8988T (cell line): ENCODE measurements at places on chromosomes 6 and 20.

GRCh38 chr6:2259002-2259494, 13.6 kb upstream of the GMDS start:
- no peak for DNase-seq

DNA sequence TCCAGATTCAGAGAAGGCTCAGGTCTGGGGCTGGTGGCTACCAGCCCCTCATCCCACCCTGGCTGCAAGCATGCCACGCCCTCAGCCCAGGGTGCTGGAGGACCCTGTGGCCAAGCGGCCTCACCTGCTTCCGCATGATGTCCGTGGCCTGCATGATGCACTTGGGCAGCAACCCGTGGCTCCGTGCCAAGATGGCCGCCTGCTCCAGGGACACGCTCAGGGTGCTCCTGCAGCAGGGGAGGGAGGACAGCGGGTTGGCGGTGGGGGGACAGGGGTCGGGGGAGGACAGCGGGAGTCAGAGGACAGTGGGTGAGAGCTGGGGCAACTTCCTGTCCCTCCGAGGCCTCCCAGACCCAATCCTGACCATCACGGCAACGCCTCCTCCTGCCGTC, 200.1 kb downstream of the PREX1 start:
- DNase-seq: no peak

GRCh38 chr6:138285800-138286199, 67.5 kb upstream of the PBOV1 start:
- no peak for DNase-seq

GRCh38 chr6:106377061-106377540, 16.6 kb downstream of the CRYBG1 start:
- DNase-seq: no peak

GRCh38 chr6:143400258-143401067, 50.0 kb downstream of the ADAT2 start:
- DNase-seq: no peak

DNA sequence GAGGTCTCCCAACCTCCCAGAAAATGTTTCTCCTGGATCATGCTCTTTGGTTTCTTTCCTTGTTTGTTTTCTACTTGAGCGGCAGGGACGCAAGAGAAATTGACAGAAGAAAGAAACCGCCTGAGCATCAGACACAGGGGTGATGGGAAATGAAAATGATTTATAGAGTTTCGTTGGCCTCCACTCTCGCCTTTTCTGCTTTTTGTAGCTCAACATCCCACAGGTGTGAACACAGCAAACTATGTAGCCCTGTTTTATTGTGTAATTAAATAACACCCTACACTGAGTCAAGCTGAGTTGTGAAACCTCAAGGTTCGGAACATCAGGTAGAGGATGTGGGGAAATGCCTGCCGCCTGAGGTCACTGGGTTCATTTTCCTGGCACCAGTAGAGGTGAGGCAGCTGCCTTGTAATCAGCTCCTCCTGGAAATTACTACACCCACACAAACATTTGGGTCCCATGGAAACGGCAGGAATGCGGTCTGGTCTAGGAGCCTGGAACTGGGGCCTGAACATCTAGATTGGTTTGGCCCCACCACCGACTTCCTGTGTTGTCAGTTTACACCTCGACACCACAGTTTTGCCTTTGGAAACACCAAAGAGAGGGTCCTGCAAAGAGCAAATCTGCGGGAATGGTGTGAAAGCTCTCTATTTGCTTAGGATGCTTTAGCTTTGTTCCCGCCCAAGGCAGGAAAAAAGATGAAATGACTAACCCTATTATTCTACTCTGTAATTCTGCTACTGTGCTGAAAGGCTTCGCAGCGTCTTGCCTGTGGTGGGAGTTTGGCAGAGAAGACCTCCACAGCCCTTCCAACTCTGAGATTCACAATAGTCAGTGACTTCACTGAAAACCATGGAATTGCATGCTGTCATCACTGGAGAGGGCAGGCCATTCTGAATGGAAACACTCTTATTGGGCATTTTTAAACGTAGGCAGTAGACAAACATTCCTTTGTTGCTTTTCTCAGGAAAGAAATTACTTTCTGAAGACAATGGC, 53.0 kb downstream of the ADAT2 start:
- DNase-seq: peak; percentile 11

- DNase-seq: peak; percentile 63
Measured at GRCh38 chr20:19974630-19975435, 42.3 kb upstream of the NAA20 start.

DNA sequence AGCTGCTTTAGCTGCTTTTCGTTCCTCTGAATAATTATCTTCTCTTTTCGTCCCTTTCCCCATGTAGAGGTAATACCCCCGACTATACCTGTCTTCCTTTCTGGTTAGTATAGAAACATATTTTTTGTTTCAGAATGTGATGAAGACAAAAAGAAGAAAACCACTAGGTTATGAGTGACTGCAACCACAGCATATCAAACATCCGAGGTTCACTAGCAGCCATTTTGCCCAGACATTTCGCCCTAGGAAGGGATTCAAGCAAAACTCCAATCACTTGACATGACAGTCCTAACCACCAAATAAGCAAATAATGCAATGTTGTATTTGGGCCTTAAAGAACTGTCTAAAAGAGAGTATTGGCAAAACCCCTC, 9.4 kb downstream of the SNX5 start:
- DNase-seq: no peak

GRCh38 chr20:59631751-59632540, 27.6 kb downstream of the PHACTR3 start:
- no peak for DNase-seq

- DNase-seq: peak; percentile 99
Measured at GRCh38 chr20:45890985-45891983, at the start of the genes CTSA and NEURL2. Gene CTSA, plus strand, starts transcription at chr20:45891335. Its CDS starts 234 bp downstream, at chr20:45891569. Gene NEURL2, minus strand, starts transcription at chr20:45891208. Its CDS starts 217 bp downstream, at chr20:45890991.

- no peak for DNase-seq
Measured at GRCh38 chr20:13930281-13930680, 60.1 kb downstream of the SEL1L2 start.

DNA sequence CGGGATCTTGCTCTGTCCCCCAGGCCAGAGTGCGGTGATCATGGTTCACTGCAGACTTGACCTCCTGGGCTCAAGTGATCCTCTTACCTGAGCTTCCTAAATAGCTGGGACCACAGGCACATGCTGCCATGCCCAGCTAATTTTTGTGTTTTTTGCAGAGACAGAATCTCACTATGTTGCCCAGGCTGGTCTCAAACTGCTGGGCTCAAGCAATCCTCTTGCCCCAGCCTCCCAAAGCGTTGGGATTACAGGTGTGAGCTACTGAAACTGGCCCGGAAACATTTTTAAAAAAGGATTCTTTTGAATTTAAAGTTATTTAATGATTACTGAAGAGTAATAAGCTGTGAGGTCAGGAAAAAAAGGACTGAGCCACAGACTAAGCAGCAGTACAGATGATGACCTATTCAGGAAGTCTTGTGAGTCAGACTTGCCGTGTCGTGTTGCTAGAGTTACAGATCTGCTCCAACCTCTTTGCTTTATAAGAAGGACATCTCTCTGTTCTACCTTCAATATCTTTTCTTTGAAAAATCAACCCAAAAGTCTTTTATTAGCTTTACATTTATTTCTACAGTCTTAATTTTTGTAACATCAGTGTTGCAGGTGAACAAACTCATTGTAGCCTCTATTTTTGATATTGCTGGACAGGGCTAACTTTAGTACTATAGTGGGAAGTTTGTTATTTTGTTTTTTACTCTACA, 108.7 kb downstream of the NCOA3 start:
- DNase-seq: peak; percentile 27

GRCh38 chr6:101396548-101397173, 3.2 kb downstream of the GRIK2 start:
- peak; percentile 51 for DNase-seq

GRCh38 chr20:31687777-31688176, 34.9 kb downstream of the BCL2L1 start:
- no peak for DNase-seq

GRCh38 chr6:145865175-145865574, 50.6 kb upstream of the FBXO30 start:
- no peak for DNase-seq

DNA sequence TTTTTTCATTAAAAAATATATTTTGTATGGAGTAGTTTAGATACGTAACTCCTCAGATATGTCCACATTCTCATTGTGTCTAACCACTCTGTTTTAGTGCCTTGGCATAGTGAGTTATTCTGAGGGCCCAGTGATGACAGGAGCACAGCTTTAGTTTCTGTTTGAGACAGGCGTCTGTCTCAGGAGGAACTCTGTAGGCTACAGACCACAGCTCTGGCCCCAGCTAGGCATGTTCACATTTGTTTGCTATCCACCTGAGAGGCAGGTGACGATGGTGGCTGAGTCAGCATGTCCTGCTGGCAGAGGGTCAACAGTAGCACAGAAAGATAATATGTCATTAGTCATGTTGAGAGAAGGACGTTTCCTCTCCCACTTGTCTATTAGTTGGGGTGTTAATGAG, 16.3 kb downstream of the LRRC1 start:
- no peak for DNase-seq

DNA sequence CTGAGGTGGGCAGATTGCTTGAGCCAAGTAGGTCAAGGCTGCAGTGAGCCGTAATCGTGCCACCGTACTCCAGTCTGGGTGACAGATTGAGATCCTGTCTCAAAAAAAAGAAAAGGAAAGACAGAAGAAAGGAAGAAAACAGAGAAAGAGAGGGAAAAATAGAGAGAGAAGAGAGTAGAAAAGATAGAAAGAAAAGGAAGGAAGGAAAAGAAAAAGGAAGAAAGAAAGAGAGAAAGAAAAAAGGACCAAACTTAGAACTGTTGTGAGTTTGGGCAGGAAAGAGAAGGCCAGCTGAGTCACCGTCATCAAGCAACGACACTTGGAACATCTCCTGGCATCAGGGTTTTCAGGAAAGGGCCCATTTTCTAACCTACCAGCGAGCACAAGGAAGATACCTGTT, 96.0 kb upstream of the AKAP12 start:
- DNase-seq: no peak

- no peak for DNase-seq
Measured at GRCh38 chr6:84560436-84561390, 203.7 kb downstream of the TBX18 start.

DNA sequence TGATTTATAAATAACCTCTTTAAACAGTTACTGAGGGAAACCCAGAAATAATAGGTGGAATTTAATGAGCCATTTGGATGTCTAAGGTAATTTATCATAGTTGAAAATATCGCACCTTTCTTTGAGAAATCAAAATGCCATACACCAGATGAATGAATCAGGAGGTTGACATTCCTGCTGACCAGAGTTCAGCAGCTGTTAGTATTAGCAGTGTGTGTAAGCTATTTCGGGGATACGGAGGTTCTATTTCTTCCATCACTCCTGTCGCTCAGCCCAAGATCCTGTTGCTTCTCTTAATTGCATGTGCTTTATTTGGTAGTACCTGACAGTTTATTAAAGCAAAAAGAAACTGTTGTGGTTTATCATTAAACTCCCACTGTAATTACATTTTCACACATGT, 67.1 kb downstream of the HDGFL1 start:
- no peak for DNase-seq
